ENCODE measurements at places on chromosomes 5 and 9.

DNA sequence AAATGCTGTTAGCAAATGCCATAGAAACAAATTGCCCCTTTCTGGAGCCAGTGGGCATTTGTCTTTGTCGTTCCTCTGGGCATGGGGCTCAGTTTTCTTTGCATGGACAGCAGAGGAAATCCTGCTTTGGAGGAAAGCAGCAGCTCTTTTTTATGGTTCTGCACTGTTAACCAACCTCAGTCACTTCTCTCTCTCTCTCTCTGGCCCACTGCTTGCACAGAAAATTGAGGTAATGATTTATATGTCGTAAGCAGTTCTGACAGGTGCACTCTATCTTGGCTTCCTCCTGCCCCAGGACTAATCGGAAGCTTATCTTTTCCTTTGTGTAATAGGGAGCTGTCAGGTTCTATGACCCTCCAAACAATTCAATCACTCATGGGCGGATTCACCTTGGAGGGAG, 159.6 kb upstream of the GPR151 start:
- DNase-seq = no peak

DNA sequence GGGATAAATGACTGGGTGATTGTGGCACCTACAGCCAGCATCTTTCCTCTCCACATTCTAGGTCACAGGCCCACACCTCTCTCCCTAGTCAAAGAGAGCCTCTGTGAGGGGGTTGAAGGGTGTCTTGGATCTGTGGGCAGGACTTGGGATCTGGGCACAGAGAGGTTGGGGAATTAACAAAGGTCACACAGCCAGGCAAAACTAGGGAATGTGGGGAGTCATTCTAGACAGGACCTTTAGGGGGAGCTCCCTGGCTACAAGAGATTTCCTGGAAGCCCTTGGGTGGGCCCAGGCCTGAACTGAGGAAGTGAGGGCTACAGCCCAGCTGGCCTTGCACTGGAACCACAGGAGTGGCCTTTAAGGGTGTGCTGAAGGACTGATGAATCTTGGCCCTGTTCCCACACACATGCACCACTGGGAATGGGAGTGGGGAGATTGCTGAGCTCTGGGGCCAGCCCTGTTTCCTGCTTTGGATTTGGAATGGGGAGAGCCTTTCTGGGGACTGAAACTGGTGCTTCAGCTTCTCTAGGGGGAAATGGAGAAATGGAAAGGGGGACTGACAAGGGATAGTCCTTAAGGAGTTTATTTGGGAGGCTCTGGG, 12.4 kb upstream of the CXXC5 start:
- DNase-seq = no peak

DNA sequence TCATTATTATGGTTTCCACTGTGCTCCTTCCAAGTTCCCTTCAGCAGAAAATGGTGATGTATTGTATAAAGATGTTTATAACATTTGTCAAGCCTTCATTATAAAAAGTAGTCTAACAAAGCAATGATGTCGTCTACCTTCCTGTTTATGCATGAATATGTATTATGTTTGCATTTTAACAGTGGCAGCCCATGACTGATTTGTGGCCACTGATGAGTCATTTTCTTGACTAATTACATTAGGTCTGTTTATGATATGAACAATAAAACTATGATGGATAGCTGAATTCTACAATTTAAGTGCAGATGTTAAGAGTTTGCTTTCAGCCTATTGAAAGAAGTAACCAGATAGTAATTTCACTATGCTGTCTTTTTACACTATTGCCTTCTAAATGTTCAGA, 75.4 kb upstream of the ADAMTS19 start:
- DNase-seq = no peak

DNA sequence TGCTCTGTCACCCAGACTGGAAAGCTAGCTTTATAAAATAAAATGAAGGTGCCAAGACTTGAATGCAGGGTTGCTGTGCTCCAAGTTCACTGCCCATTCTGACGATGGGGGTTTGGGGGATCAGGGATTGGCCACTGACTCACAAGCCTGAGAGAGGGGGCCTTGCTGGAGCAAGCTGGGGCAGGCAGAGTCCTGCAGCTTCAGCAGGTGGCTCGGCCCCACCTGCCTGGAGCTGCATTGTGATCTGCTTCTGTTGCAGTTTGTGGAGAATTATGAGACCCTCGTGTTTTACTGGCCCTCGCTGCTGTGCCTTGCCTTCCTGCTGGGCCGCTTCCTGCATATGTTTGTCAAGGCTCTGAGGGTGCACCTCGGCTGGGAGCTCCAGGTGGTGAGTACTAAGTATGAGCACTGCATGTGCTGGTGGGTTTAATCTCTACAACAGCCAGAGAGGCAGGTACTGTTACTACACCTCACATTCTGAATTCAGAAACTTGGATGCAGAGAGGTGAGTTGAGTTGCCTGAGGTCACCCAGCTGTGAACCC, 31.1 kb upstream of the CCDC180 start:
- no peak for DNase-seq

- no peak for DNase-seq
Observed at GRCh38 chr5:158607088-158607487, 492.6 kb downstream of the EBF1 start.
